ENCODE measurements at places on chromosomes 16 and 17.

GRCh38 chr17:27038676-27039075, 255.2 kb upstream of the WSB1 start:
- peak; percentile 35 for DNase-seq

DNA sequence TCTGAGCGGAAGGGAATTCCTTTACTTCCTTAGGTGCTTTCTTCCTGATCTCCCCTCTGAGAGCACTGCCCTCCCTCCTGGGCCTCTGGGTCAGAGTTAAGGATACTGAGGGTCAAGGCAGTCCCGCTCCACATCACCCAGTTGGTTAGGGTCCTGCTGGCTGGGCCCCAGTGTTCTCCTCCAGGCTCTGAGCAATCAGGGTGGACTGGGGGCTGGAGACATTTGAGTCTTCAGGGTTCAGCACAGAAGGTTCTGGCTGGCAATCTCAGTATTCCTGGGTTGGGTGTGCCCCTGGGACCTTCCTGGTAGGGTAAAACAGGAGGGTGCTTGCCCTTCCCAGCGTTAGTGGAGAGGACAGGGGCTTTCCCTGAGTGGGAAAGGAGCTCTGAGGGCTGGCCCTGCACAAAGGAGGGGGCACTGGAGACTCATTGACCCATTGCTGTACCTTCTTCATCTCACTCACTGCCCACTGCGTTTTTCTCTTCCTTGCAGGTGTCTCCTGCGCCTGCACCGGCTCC, 448 bp downstream of the MT1M start:
- DNase-seq = no peak

DNA sequence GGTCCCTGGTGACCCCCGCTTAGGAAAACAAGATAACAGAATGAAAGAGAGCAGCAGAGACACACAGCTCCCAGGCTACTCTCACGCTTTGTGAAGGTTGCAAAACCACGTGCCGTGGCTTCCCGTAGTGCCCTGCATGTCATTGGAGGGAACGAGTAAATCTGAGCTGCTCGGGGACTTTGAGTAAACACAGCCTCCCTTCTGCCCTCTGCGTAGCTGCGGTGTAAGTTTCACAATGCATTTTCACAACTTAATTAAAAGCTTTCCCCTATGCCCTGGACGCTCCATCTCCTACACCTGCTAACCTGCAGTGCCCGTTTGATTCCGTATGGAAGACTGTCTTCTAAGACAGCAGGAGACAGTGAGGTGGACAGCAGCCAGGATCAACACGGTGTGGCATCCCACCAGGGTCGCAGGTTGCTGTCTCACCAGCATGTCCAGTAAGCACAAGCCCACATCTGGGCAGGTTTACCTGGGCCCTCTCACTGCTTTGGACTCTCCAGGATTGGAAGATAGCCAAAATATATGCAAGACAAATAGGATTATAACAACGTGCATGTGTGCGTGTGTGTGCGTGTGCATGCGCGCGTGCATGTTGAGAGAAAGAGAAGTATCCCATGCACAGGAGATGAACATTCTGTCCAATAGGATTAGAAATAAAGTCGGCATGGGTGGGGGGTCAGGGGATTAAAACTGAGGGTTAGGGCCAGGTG, 116.4 kb upstream of the RCVRN start:
- no peak for DNase-seq

DNA sequence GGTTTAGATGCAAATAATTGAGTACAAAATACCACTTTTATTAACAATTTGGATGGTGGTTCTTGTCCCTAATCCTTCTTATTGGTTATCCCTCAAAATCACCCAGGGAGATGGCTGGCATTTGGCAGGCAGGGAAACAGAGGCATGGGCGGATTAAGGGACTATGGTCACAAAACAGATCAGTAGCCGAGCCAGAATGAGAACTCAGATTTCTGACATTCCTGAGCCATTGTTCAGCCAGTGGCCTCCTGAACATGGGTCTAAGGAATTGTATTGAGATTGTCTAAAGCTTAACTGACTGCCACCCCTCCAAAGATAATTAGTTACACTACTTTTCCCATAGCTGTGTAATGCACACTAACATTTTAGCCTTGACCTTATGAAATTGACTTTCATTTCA, 88.4 kb downstream of the CHD9NB start:
- peak; percentile 29 for DNase-seq

DNA sequence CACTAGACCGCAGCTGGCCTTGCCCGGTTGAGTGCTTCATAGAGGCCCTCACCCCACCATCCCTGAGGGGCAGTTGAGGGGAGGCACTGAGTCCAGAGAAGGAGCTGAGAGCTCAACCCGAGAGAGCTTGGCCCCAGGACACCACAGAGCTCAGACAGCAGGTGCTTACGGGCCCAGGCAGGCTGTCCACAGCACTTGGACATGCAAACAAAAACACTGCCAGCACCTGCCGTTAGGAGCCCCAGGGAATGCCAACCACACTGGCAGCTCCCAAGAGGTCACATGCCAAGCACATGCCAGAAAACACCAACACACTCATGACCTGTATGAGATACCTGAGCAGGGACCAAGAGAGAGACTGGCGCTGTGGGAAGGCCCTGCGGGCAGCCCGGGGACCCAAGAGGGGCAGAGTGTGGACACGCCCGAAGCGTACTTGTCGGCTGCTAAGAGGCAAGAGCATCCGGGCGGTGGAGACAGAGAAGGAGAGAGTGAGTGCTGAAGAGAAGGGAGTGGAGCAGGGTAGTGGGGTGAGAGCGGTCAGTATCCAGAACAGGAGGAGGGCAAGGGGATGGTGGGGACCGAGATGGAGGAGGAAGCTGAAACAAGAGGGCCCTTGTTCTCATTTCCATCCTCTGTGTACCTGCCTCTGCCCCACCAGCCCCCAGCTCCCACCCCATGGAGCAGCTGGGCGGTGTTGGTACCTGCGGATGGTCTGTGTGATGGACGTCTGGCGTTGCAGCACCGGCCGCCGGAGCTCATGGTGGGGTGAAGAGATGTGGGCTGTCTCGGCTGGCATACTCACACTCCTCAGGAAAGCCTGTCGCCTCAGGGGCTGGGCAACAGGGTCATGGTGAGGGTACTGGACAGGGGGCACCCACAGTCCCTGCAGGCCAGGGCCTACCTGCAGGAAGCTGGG, 8.2 kb downstream of the RHBDF1 start:
- DNase-seq = no peak

DNA sequence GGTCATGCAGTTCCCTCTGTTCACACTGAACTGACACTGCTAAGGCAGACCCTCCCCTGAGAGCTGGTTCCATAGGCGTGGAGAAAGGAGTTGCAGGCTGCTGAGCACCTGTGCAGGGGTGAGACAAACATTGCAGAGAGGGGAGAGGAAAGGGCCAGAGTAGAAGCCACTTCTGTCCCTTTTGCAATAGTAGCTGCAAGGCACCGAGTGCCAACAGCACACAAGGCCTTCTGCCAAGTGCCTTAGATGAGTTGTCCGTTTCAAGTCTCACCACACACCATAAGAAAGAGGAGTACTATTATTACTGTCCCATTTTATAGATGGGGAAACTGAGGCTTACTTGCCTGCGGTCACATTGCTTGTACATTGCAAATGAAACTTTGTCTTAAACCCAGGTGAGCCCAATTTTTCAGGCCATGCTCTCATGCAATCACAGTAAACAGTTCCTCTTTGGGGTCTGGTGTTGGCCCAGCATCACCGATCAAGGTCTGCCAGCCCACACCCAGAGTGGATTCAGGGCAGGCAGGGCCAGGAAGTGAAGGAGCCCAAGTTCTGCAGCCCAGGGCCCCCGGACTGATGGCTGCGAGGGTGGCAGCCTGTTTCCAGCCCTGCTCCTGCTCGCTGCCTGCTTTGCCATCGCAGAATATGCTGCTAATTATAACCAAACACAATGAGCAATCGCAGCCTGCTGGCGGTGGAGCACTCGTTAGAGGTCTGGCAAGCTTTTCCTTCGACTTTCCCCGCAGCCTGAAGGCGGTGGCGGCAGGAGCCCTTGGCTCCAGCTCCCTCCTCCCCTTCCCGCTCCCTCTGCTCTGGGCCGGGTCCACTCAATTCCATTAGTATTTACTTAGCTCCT, 36.8 kb upstream of the DYNLL2 start:
- DNase-seq = no peak

DNA sequence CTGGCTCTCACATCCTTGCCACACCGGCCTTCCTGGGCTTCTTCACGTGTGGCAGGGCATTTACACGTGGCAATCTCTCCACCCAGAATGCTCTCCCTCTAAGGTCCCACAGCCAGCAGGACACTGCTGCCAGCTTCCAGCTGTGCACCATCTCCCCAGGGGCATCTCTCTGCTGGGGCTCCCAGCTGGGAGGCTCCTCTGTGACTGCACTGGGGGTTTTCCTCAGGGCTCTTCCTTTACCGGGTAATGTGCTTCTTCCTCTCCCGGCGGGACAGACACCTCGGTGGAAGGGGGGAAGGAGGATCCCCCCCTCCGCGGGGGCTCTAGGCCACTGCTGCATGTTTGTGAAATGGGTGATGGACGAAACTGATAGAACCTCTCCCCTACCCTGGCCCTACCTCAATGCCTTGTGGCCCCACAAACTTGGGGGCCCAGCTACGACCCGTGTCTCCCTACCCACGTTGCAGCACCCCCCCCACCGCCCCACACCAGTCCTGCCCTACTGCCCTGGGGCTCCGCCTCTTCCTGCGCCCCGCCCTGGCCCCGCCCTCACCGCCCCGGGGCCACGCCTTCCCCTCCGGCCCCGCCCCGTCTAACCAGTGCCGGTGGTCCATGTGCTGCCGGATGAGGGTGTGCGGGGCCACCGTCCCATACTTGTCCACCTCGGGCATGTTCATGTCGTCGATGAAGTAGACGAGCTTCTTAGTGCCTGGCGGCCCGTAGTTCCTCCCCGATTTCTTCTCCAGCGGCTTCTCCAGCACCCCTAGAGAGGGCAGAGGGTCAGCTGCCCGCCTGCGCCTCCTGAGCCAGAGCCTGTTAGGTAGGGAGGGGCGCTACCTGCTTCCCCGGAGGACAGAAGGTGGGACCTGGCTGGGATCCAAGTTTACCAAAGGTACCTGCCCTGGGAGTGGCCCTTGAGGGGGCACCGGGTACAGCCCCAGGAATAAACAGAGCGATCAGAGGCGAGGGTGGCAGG, 92.6 kb downstream of the DNAH17 start:
- peak; percentile 91 for DNase-seq

GRCh38 chr17:39167476-39167875, 1.5 kb upstream of the ARL5C start:
- no peak for DNase-seq

- DNase-seq = no peak
Measured at GRCh38 chr17:58329035-58329809, 627 bp upstream of the TSPOAP1 start.

GRCh38 chr17:8846768-8847211, 20.7 kb downstream of the PIK3R6 start:
- peak; percentile 30 for DNase-seq

All from urothelium cell line (cell line).